Activated gamma-delta T cell treated with Interleukin-2 at 50 U/mL for 16 hours (primary cell): ENCODE measurements at places on chromosomes 5 and 9.

DNA sequence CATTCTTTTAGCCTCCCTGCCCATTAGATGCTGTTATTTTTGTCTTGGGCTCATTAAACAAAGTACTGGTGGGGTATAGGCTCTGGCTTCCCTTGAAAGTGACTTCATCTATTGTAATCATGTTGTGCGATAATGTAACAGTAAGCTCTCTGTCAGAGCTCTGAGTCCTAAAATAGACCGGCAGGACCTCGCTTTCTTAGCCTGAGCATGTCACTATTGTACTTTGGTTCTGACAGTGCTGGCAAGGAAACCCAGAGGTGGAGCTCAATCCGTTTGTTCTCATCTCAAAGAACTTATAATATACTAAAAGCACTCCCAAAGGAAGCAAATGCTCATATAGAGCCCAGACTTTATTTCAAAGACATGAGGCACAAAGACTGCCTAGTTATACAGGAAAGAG, 339.1 kb upstream of the CCNH start:
- DNase-seq, result no peak

GRCh38 chr5:572398-573019, 39.6 kb upstream of the CEP72 start:
- DNase-seq, result no peak

- no peak for DNase-seq
Measured at GRCh38 chr9:112115970-112116753, 58.9 kb downstream of the SUSD1 start.

DNA sequence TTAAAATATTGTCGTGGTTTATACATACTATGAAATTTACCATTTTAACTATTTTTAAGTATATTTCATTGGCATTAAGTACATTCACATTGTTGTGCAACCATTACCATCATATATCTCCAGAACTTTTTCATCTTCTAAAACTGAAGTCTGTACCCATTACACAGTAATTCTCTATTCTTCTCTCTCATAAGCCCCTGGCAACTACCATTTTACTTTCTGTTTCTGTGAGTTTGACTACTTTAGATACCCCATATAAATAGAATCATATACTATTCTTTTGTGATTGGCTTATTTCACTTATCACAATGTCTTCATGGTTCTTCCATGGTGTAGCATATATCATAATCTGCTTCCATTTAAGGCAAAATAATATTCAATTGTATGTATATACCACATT, 30.3 kb downstream of the NDUFS4 start:
- no peak for DNase-seq

DNA sequence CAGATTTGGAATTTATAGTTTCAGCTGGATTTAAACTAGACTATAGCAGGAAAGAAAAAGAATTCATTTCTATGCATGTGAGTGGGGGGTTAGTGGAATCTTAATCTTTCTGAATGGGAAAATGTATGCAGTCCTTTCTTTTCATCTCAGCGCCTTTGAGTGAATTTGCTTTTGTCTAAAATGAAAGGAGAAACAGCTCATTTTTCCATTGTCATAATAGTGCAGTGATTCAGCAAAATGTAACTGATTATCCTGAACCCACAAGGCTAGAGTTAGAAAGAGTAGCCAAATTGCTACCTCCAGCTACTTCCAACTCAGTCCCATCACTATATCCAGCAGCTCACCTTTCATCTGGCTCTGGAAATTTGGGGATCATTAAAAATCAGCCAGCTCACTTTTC, 134.4 kb downstream of the ADAMTSL1 start:
- no peak for DNase-seq

DNA sequence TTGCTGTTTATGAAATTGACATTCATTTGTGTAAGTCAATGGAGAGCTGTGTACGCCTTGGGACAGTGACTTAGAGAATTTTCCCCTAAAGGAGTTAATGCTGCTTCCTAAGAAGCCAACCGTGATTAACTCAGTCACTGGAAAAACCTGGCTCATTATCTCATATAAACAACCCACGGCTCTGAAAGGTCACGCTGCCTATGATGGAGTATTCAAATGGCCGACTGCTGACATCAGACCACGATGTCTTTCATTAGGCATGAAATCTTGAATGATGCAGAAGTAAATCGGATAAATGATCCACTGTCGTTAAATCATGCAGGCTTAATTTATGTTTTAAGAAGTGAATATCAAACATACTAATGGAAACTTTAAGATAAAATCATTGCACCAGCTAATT, 603.7 kb downstream of the RAB3C start:
- DNase-seq, result no peak

DNA sequence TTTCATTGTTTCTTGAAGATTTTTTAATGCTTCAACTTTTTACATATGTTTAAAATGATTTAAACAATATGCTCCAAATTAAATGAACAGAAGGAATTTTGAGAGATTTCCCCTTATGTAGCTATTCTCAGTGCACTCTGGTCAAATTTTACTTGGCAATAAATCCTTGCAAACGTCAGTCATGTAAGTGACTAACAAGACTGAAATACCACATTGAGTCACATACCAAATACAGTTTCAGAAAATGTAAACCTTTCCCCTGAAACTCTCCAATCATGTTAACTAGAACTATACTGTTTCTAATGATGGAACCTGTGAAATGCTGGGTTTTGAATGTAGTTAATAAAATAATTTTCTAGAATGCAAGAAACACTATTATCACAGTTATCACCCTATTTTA, 29.6 kb downstream of the SAR1B start:
- no peak for DNase-seq

DNA sequence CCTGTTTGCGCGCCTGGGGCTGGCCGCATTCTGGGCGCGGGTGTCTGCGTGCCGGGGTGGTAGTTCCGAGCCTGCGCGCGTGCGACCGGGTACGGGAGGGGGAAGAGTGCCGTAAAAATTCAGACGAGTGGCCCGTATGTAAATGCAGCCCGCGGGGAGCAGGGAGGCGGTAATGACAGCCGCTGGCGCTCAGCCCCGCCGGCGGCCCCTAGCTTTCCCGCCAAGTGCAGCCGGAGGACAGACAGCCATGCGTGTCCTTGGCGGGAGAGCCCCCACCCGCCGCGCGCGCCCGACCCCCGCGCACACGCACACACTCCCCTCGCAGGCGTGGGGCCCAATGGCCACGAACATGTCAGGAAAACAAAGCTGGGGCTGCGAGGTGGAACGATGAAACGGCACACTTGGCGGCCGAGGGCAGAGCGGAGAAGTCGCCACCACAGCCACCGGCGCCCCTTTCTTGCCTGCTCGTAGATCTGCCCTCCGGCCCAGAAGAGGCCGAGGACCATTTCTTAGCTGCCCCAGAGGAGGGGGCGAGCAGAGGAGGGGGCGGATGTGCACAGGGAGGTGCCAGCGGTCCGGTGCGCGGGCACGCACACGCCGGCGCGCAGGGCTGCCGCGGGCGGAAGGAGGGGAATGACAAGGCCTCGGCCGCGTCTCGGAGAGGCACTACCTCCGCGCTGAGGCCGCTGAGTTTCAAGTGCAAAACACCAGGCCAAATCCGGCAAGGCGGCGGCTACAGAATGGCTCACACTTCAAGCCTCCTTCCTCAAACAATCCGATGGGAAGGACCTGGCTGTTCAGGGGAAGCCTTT, 208.4 kb downstream of the MEF2C start:
- DNase-seq, result no peak

DNA sequence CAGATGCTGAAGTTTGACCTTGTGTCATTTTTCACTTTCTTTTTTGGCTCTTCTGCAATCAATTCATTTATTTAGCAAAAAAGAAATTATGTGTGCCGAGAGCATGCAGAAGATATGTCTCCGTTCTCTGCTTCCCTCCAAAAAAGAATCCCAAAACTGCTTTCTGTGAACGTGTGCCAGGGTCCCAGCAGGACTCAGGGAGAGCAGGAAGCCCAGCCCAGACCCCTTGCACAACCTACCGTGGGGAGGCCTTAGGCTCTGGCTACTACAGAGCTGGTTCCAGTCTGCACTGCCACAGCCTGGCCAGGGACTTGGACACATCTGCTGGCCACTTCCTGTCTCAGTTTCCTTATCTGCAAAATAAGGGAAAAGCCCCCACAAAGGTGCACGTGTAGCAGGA, 2.4 kb downstream of the FGFR4 start:
- no peak for DNase-seq

DNA sequence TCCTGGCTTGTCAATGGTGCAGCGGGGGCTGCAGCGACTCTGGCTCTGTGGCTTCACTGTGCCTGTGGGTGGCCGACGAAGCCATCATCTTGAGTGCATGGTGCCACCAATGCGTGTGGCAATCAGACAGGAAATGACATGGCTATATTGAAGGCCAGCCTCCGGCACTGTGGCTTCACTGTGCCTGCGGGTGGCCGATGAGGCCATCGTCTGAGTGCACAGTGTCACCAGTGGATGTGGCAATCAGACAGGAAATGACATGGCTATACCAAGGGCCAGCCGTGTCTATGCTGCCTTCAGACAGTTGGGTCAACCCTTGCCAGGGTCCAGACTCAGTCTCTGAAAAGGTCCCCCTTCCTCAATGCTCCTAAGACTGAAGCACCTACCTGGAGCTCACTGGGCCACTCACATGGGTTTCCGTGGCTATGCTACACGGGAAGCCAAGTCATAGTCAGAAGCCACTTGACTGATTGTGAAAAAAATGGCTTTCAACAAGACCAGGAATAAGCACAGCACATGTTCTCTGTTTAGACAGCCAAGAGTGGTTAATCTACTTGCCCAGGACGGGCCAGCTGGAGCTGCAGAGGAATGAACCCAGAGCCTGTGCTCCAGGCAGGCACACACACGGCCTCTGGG, 67.5 kb upstream of the S1PR3 start:
- DNase-seq, result no peak

DNA sequence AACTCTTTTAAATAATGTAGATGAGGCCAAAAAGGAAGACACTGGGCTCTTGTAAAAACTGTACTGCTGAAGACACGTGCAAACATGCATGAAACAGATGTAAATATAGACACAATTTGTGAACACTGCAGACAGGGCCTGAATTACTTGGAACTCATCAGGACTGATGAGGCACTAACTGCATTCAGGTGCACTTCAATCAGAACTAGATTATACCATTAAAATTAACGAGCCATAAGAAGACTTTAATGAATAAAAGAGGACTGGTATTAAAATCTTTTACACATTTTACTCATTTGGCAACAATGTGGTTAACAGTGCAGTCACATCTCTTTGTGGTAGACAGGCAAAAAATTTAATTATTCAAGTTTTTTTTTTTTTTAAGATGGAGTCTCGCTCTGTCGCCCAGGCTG, 13.4 kb upstream of the ZCCHC9 start:
- DNase-seq, result no peak

- DNase-seq, result no peak
Measured at GRCh38 chr9:10071579-10071978, 541.2 kb downstream of the PTPRD start.

DNA sequence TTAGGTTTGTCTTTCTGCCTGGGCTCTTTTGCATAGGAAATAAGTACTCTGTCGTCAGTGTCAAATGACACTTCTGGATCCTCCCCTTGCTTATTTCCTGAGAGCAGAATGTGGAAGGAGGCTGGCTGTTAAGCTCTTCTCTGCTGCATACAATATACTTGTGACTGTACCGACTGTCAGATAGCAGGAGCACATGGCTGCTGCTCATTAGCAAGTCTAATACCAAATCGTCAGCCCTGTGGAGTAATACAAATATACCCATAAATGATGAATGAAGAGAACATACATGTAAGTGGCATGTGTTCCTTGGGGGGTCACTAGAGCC, at the start of gene GPR151:
Gene GPR151 (minus strand): TSS at position 40 of the 325 bp plus-strand sequence. CDS start 77 bp downstream, outside the sequence.
- no peak for DNase-seq

- DNase-seq, result no peak
Measured at GRCh38 chr5:54757541-54757940, 227.9 kb downstream of the ESM1 start.

- DNase-seq, result no peak
Measured at GRCh38 chr9:105507096-105507790, 50.7 kb upstream of the FKTN start.
